Endothelial cell of umbilical vein (primary cell): ENCODE measurements at places on chromosomes 16 and 17.

- no peak for DNase-seq
Measured at GRCh38 chr17:58402679-58403078, 14.7 kb downstream of the RNF43 start.

DNA sequence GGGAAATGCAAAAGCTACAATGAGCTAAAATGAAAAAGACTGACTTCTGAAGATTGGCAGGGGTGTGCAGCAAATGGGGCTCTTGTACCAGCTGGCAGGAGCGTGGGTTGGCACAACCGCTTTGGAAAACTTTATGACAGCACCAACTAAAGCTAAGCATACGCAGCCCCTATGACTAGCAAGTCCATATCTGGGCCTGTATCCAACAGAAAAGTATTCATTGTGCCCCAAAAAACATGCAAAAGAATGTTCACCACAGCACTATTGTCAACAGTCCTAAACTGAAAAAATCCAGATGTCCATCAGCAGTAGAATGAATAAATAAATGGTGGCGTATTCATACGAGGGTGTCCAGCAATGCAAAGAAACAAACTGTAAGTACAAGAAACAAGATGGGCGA, 22.6 kb upstream of the ITGA3 start:
- no peak for DNase-seq

DNA sequence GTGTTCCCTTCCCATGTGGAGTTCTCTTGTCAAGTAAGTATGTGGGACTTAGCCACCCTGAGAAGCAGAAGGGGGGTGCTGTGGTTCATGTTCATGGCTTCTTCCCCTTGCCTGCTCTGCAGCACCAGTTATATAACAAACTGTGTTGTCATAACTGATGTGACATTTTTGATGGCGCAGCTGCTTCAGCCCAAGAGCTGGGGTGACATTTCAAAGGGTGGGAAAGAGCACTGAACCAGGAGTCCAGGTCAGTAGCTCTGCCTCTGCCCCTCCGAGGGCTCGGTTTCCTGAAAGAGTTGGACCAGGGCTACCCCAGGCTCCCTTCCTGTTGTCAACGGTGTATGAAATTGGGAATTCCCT, 7.4 kb downstream of the GNAO1 start:
- DNase-seq: no peak

GRCh38 chr16:28280881-28281836, 11.2 kb upstream of the SBK1 start:
- no peak for DNase-seq

DNA sequence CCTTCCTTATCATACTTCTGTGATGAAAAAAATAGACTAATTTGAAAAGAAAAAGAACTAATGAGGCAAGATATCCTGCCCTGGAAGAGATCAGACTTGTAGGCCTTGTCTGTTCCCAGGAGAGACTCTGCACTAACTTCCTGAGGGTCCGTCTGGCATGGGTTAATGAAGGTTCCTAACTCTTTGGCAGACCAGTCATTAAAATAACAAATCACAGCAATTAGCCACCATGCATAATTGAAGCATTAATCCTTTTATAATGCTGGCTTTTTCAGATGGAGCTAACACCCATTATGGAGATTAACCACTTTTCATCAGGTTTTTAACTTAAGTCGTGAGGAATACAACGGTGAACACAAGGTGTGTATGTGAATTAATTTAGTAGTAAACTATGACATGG, 10.4 kb upstream of the KRT10 start:
- DNase-seq: no peak

DNA sequence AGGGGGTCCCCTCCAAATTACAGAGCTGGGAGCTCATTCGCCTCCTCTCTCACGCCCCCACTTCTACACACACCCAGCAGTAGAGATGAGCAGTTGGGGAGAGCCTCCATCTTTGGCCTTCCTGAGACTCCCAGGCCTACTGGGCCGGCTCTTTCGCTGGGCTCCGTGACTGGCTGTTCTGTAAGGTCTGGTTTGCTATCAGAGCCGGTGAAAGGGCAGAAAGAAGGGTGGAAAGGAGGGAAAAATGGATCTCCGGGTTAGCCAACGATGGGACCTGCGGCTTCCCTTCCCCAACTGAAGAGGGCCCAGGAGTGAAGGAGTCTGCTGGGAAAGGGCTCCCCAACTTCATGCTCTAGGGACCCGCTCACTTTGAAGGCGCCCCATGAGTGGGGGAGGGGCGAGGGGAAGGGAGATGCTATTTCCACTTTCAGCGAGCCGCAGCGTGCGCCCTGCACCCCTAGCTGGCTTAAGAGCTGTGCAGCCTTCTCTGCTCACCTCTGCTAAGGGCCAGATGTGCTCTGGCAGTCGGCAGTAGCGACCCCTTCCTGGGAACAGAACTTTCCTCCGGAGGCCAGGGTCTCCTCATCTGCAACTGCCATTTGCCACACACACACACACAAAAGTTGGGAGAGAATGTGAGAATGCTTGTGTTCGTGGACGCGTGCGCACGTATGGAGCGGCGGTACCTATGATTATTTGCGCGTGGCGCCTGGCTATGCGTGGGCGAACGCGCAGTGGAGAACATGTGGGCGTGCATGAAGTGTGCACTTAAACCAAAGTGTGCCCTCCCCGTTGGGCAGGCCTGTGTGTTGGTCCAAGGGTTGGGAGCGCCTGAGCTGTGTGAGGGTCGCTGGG, 2.9 kb upstream of the FOXF1 start:
- no peak for DNase-seq

DNA sequence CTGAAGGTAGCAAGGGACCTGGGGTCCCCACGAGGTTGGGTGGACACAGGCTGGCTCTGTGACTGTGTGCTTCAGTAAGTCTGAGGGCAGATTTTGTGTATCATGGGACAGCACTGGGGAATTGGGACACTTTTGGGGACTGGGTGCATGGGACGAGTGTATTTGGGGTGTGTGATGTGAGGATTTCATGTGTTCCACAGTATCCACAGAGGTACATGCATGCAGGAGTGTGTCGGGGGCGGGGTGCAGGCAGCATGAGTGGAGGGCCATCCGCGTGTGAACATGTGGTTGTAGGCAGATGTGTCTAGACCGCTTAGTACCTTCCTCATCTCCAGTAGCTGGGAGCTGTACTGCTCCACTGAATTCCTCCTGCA, 1.1 kb upstream of the DLX3 start:
- DNase-seq: no peak

DNA sequence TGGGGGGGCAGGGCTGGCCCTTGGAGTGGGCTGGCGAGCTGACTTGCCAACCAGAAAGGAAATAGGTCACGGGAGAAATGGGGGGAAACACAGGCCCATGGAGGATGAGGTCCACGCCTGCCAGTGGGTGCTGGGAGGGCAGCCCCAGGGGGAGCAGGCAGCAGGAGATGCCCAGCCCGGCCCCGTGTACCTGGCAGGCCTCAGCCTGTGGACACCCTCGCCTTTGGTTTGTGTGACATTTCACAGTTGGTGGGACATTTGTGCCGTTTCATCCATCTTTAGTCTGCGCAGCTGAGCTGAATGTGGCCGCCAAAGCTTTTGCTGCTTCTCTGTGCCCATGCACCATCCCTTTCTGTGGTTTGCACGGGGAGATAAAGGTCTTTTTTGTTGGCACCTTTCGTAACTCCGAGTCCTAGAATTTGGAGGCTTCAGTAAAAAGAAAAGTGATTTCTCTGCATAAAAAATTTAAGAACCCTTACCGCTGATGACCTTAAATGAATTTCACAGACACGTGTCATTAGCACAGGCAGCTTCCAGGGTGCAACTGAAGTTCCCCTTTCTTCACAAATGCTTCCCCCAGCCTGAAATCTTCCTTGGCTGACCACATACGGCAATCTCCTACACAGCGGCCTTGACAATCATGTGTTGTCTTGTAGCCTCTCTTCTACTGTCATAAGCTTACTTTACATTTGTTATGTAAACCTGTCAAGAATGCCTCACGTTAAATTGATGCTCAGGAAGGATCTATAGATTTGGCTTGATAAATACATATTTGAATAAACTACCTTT, 193.6 kb downstream of the RPTOR start:
- no peak for DNase-seq

DNA sequence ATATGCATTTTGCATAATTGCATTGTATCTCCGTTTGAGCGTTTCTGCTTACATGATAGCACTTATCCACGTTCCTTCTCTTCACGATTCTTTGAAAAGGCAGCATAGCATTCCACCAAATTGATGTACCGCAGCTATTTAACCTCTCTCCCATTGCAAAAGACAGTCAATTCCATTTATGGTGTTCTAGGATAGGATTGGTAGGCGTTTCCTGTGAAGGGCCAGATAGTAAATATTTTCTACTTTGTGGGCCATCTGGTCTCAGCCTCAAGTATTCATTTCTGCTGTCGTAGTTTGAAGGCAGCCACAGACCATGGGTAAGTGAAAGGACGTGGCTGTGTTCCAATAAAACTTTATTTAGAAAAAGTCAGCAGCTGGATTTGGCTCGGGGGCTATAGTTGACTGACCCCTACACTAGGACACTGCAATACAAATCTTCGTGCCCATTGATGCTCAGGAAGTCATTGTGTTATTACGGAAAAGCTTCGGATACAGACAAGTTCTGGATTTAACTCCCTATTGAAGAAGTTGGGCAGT, 10.1 kb downstream of the SNX29 start:
- no peak for DNase-seq
